ENCODE measurements at places on chromosomes 16 and 17. TPM values are rescaled to one million over a fixed set of nuclear protein-coding genes. Genes with fewer than 3 reads are reported as not detected.

CRHR1 gene
- not detected for total RNA-seq

TP53TG3 gene
- not detected for total RNA-seq

AATK gene
- 0.31 TPM for total RNA-seq

GRCh38 chr16:2236337-2237101, at the start of gene DNASE1L2:
Gene DNASE1L2, plus strand, starts transcription at chr16:2236444. Its CDS starts 373 bp downstream, at chr16:2236817.
- H3K27me3 ChIP-seq: no peaks in the 10 kb centered on the region
- H3K27ac ChIP-seq: no peak within 1 kb of the TSS
- H3K4me1 ChIP-seq: peaks cover 17% of the 10 kb centered on the region
- DNase-seq: no peak
- H3K36me3 ChIP-seq: peaks cover 34% of the 10 kb centered on the region
- H3K4me3 ChIP-seq: no peak within 1 kb of the TSS

DNA sequence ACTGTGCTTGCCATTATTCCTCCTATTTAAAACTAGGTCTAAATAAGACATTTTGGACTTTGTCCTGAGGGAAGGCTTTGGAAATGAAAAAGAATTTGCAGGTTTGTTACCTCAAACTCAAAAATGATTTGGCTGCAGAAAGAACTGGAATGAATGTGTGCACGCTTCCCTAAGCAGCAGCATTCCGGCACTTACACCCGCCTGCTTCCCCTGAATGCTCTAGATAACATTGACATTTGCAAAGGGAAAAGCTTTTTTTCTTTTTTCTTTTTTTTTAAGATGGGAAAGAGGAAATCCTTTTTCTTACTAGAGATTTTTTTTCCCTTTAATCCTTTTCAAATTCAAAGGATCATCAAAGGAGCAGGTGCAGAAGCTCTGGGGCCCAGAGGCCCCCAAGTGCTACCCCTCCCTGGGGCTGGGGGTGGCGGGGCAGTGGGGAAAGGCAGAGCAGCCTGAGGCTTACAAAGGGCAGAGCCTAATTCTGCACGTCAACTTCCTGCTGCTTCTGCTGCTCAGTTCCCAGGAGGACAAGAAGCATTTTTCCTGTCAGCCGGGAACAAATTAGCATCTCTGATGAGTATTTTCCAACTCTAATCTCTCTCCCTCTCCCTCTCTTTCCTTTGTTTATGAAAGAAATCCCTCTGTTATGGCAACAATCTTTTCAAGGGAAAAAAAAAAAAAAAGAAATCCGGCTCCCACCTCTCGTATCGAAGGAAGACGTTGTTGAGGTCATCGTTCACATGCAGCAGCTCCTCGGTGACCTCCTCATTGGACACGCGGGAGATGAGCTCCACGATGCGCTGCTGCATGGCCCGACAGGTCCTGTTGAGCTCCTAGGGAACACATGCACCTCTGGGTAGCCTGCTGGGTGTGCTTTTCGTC, 32.1 kb upstream of the SREBF1 start:
- H3K27ac ChIP-seq: peak overlapping the region; percentile 58
- no peaks in the 10 kb centered on the region for H3K36me3 ChIP-seq
- DNase-seq: no peak
- H3K4me3 ChIP-seq: no peak overlapping the region
- peaks cover 3% of the 10 kb centered on the region for H3K4me1 ChIP-seq
